ENCODE measurements at places on chromosomes 16 and 17.

GRCh38 chr16:14489460-14489859 lies 140.6 kb downstream of the PARN start:
- DNase-seq, result no peak

- no peak for DNase-seq
Observed at GRCh38 chr16:69481901-69482341, 57.5 kb downstream of the CYB5B start.

GRCh38 chr17:329784-330420 lies 22.7 kb downstream of the RPH3AL start:
- no peak for DNase-seq

- DNase-seq, result no peak
Observed at GRCh38 chr17:43967251-43967875, 13.6 kb upstream of the PYY start.

DNA sequence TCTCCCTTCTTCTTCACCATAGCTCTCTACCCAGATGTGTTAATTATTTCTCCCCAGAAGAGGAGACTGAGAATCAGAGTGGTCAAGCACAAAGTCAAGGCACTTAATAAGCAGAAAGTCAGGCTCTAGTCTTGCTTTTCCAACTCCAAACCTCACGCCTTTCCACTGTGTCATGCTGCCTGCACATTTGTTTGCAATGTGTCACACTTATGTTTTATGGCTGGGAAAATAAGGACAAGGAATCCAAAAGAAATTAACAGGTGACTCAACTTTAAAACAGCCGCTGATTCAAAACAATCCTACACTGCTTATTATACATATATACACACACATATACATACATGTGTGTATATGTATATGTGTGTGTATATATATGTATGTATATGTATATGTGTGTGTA lies 255.7 kb upstream of the DYNLRB2 start:
- DNase-seq, result no peak

Data from T-helper 9 cell (primary cell).